Activated CD4-positive, alpha-beta T cell treated with anti-CD3 and anti-CD28 coated beads for 1 hour (primary cell): ENCODE measurements at places on chromosomes 16 and 17.

DNA sequence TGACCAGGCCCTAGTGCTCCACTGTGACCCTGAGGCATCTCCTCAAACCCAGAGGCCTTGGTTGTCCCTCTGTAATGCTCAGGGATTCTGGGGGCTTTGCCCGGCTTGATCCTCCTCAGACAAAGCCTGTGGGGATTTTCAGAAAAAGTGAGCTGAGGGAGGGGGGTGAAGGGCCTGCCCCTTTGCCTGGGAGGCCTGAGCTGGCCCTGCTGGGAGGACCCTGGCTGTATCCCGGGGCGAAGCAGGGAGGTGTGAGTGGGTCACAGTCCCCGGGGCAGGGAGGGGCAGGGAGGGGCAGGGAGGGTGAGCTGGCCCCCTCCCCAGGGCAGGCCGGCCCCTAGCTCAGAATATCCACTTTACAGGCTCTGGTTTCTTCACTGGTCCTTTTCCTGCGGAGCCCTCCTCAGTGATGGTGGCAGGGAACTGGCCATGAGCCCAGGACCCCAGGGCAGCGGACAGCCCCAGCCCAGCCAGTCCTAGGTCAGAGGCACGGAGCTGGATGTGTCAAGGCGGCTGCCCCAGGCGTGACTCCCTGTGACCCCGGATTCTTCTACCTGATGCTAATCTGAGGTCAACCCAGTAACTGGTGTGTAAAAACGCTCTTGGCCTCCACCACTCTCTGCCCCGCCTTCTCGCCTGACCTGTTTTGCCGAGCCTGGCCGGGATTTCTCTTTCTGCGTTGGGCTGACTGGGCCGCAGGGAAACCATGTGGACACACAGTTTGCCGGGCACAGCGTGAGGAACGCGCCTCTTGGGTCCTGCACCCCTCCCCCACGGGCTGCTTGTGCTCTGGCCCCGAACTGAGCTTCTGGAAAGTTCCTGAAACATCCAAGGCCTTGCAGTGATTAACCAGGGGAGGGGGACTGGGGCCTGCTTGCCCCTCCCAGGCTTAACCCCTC, 5.8 kb upstream of the FASN start:
- DNase-seq: no peak

- no peak for DNase-seq
Measured at GRCh38 chr16:85328676-85329058, 216.4 kb upstream of the CIBAR2 start.

DNA sequence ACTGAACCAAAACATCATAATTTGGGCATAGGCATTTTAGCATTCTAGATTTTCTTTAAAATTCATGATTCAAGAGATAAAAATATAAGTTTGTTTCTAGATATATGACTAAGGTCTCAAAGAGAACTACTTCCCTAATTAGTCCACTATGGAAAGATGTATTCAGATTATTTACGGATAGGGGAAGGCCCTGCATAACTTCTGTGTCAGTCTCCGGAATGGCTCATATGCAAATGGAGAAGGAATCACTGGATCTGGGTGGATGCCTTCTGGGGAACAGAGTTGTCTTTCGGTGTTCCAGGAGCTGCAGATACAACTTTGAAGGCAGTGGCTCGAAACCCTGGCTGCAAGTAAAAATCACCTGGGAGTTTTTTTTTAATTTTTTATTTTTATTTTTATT, 17.1 kb upstream of the WFIKKN2 start:
- no peak for DNase-seq

DNA sequence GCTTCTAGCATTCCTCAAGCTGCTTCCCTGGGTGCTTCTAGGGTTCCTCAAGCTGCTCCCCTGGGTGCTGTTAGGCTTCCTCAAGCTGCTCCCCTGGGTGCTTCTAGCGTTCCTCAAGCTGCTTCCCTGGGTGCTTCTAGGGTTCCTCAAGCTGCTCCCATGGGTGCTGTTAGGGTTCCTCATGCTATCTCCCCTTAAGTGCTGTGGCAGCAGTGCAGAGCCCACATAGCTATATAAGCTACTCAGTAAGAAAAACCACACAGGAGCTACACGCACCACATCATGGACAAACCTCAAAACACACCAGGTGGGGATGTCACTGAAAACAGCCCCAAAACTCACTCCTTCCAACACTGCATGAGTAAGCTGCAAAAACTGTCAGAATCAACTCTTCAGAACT, 35.2 kb downstream of the ANKRD11 start:
- DNase-seq: no peak

GRCh38 chr17:44014133-44014436, 678 bp downstream of the TMEM101 start:
- no peak for DNase-seq

- no peak for DNase-seq
Measured at GRCh38 chr16:71360378-71360777, 1.9 kb downstream of the CALB2 start.

DNA sequence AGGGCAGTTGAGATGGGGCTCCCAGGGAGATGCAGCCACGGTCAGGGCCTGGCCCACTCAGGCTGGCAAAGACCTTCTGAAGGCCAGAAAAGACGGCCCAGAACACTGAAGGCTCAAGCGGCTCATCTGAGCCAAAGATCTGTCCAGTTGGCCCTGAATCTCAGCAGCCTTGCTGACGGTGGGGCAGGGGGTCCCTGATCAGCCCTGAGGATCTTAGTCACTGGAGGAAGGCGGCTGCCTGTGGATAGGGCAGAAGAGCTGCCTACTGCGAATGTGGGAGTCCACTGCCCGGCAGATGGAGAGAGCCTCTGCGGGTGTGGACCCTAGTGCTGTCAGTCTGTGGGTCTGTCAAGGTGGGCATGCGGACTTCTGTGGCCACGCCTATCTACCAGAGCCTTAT, 1738.2 kb downstream of the TP53TG3F start:
- no peak for DNase-seq

- DNase-seq: no peak
Measured at GRCh38 chr16:48946686-48947370, 334.8 kb downstream of the CBLN1 start.

GRCh38 chr17:44558710-44559633, 1.7 kb downstream of the FZD2 start:
- DNase-seq: no peak
